Left forelimb (tissue), 1 donor: ENCODE measurements at places on chromosomes 5 and 9.

DNA sequence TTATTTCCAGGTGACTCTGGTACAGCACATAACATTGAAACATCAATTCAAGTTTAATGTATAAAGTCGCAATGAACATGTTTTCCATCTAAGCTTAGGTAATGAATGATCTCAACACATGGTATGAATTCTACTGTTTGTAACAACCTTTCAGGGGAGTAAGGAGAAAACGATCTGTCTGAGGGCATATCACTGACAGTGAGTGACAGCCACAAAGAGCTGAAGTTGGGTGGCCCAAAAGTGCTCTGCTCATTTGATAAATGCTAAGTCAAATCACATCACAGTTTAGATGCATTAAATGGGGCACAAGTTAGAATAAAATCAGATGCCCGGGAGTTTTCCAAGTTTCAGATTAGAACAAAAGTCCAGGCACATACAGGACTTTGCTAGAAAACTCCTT, 1.2 kb downstream of the FANCC start:
- no peak for DNase-seq

DNA sequence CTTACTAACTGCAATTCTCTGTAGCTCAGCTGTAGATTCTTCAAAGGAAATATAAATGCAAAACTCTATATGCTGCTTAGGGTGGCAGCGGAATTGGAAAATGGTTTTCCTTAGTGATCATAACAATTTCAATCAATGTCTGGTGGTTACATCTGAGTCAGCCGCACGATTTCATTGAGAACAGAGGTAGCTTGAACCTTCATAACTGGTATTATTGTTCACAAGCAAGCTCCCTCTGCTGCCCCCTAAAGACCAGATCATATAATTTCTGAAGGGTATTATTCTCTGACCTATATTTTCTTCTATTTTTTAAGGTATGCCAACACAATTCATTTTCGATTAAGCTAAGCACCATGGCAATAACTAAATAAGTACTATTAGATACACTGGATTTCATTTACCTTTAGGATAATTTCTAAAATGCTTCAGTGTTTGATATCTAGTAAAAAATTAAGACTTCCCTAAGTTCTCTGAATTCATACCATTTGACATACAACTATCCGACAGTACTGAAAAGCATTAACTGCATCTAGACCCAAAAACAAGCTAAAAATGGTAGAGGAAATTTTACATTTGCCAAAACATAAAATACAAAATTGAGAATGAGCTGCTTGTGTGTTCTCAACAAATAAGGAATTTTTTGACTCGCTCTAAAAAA, 181.1 kb upstream of the SPEF2 start:
- no peak for DNase-seq

GRCh38 chr5:78903353-78903752, 81.8 kb downstream of the ARSB start:
- DNase-seq: no peak

GRCh38 chr9:136856541-136857141, 4.5 kb downstream of the MAMDC4 start:
- DNase-seq: no peak

DNA sequence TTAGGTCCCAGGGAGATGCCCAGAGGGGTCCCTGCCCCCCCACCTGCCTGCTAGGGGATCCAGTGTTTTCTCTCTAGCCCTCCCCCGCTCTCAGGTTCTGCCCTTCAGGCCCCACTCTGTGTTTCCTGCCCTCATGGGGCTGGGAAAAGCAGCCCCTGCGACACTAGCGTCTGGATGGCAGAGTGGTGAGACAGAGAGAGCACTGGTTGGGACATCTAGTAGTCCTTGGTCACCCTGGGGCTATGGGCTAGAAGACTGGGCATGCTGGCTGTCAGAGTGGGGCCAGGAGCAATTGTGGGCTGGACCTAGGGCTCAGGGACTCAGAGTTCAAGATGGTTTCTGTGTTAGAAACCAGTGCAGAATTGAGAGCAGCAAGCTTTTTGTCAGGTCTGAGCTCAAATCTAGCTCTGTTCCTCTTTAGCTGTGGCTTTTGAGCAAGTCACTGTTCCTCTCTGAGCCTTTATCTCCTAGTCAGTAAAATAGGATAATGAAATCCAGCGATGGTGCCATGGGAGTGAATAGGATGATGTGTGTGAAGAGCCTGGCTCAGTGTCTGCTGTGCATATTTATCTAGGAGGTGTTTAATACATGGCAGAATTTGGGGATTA, 39.0 kb downstream of the RGS3 start:
- no peak for DNase-seq

DNA sequence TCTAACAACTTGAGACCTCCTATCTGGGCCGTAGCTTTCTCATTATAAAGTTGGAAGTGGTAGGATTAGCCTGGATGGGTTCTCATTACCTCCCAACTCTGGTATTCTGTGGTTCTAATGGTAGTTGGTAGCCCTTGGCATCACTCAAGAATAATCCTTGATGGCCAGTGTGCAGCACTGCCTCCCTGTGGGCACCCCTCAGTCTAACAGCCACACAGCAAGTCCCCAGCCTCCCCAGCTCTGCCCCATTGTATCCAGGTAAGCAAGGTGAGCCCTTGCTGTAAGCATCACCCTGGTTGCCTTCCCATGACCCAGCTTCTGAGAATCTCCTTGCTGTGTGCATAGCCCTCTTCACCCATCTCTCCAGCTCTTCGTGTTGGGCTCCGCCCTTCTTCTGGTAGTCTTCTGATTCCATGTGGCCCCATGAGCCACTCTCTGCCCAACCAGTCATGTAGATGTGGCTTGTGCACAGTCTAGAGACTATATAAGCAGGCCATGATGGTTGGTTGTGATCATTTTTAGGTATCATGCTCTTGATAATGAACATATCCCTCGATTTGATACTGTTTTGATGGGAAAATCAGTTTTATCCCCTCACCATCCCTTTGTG, 57.6 kb upstream of the GRHPR start:
- no peak for DNase-seq

DNA sequence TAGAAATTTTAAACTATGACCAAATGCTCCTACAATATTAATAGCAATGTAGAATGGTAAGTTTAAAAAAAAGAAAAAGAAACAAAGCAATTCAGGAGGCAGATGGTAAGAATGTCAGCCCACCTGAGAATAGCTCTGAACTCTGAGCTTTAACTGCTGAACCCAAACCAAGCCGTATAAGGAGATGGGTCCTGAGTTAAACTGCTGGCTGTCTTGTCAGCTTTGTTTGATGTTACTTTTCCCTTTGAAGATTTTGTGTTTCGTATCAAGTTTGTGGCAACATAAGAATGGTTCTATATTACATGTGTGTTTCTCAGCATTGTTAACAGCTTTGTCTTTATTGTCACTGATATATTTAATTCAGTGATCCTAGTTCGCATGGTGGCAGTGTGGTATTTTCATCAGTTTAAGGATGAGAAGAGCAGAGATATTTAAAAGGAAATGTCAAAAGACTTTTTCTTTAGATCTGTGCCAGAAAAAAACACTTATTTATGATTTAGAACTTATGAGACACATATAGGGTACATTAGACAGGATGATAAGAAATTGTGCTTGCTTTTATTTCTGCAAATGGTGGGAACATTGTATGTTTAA, 390.1 kb downstream of the CCDC171 start:
- DNase-seq: no peak

DNA sequence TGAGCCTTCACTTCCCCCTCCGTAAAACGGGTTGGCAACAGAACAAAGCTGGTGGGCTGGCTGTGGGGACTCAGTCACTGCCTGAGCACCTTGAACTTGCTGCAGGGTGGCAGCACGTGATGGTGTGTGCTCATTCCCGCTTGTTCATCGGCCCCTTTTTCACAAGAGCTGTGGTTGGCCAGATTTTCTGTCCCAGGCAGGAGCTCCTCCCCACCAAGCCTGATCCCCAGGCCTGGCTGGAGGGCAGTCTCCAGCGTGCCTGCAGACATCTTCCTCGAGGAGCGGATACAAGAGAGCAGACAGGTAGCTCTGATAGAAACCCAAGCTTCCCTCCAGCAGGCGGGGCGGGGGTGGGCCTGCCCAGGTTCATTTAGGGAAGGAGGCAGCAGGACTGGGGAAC, 61.9 kb upstream of the ORM1 start:
- no peak for DNase-seq

- DNase-seq: no peak
Observed at GRCh38 chr9:27537027-27537435, 7.4 kb upstream of the MOB3B start.

DNA sequence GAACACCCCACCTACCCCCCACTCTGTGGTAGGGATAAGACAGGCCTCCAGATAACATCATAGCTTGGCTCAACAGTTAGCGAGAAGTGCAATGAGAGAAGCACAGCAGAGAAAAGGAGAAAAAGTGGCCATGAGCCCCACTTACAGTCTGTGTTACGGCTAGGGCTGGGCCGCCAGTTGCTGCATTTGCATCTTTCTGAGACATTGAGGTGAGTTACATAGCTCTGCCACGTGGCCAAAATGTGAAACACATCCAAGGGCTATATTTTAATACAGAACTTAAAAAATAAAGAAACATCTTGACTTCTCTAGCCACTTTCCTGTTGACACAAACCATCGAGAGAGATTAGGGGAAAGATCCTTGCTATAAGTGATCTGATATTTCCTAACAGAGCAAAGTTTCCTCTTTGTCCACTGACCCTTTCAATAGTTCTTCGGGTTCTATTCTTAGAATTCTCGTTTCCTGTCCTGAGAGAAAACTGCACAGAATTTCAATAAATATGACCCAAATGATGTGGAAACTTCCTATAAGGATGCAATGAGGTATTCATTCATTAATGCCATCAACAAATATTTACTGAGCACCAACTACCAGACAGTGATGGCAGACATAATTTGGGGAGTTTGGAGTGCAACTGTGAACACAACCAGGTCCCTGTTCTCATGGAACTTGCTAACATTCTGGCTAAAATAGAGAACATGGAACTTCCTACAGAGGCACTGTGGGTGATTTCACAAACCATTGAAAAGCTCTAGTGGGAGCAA, 3.2 kb upstream of the TLE4 start:
- DNase-seq: no peak

DNA sequence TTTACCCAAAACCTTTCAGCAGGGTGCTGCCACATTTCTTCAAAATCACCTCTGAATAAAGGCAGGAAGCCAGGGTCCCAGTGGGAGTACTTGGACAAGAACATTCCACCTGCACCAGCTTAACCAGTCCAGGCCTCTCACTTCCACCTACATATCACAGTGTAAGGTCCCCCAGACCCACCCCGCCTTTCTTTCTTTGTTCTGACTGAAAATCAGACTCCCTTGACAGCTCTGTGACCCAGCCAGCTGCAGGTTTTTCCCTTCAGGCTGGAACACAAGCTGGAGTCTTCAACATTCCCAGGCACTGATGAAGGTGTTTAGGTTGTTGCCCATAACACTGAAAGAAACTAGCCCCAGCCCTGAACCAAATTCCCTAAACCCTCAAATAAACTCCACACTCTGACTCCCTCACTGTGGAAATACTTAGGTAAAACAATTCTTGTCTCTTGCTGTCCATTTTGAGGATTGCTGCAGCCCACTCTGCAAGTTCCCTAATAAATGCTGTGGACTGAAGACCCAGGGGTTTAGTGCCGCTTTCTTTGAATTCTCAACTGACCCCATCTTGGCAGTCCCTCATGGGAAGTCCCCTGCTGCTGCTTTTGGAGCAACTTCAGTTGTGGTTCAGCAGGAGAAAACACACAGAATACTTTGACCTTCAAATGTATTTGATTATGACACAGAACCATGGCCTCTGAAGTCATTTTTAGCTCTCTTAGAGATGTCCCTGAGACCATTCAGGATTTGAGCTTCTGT, 24.8 kb downstream of the P4HA2 start:
- no peak for DNase-seq

- DNase-seq: no peak
Observed at GRCh38 chr5:122972877-122973276, 63.6 kb downstream of the PPIC start.

DNA sequence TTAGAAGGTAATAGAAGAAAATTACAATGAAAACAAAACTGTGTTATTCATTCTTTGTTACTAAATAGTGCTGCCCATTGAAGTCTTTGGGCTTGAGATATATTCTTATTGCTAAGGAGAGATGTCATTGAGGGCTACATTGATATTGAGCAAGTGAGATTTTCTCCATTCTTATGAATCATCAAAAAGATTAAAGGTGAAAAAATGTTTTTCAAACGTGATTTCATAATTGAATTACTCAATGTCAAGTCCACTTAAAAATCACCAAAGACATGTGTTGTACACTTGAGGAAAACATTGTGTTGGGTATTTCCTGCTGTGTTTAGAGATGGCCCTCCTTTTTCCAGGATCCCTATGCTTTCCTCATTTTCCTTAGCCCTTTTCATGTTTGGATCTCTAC, 448.1 kb downstream of the NFIB start:
- no peak for DNase-seq

- no peak for DNase-seq
Observed at GRCh38 chr5:149915392-149916260, 29.0 kb downstream of the PDE6A start.

DNA sequence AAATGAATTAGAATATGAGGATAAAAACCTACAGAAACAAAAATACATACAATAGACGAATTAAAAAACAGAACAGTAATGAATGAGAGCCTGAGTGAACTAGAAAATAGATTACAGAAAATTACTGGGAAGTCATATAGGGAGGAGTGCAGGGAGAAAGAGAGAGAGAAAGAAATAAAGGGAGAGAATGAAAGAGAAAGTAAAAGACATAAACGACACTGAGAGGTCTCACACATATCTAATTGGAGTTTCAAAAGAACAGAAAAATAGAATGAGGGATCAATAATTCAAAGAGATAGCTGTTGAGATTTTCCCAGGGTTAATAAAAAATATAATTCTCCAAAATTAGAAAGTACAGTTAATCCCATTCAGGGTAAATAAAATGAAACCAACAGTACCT, 156.4 kb upstream of the FTMT start:
- no peak for DNase-seq

DNA sequence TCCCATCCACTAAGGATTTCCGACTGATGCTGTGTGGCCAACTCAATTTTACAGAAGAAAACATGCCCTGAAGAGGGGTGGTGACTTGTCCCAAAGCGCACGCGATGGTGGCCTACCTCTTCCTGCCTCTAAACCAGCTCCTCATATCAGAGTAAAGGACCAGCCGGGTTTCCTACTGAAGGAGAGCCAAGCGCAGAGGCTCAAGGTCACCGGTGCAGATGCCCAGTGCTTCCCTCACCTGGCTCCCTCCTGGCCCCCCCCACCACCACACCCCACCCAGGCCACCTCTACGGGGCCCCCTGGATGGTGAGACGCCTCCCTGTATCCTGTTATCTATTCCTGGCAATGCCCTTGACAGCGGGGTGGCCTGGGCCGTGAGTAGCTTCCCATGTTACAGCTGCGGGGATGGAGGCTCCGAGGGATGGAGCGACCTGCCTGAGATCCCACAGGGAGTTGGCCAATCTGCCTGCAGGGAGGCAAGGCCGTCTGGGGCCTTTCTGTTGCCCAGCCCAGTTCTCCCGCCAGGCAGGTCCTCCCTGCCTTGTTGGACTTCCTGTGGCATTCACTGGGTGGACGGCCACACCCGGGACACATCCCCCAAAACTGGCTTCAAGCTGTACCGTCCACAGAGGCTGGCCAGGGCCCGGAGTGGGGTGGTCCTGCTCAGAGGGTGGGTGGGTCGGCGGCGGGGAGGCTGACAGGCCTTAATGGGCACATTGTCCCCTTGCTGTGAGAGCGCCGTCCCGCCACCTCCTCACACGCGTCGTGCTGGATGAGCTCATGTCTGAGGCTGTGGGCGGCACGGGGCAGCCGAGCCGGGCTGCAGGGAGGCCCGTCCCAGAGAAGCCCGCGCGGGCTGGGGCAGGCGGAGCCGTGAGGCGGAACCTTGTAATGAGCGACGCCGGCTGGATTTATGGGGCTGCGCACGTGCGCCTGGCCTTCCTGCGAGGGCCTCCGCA, 72.5 kb downstream of the MACROH2A1 start:
- no peak for DNase-seq

GRCh38 chr5:54670281-54670680, 152.7 kb downstream of the SNX18 start:
- no peak for DNase-seq
